ENCODE measurements at places on chromosomes 16 and 17. TPM values are rescaled to one million over a fixed set of nuclear protein-coding genes. Genes with fewer than 3 reads are reported as not detected.

Gene TNK1
- 6.8 TPM for total RNA-seq

Gene KLHL10
- 0.36 TPM for total RNA-seq

Gene ATP1B2
- not detected for total RNA-seq

Gene TNFSF13
- 4.0 TPM for total RNA-seq

Gene KRT20
- not detected for total RNA-seq

Gene CD7
- total RNA-seq, result 289 TPM

Gene KRTAP9-4
- total RNA-seq, result not detected

Gene SPATA33
- total RNA-seq, result 6.3 TPM

Gene AANAT
- total RNA-seq, result not detected

GRCh38 chr16:63287401-63287800 lies 1251.2 kb upstream of the CDH8 start:
- no peak for DNase-seq

DNA sequence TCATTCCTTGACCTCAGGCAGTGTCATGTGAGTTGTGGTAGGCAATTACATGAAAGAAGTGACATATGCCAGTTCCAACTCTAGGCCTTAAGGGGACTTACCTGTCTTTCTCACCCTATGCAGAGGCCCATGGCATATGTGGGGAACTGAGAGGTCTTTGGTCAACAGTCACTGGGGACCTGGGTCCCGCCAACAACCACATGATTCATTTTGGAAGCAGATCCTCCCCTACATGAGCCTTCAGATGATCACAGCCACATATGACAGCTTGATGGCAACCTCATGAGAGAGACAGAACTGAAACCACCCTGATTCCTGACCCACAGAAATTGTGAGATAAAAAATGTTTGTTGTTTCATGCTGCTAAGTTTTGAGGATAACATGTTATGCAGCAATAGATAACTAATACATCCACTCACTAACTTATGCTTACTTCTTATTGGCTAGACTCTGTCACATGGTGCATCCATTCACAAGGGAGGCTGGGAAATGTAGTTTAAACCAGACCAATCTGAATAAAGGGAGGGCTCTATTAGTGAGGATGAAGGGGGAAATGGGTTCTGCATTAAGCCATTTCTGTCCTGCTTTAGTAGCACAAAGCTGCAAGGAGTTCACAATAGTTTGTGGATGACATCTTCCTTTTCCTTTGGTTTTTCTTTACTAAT lies 298.2 kb downstream of the HAPSTR1 start:
- no peak for DNase-seq

- no peak for DNase-seq
These were observed 212.5 kb downstream of the KATNIP start for GRCh38 chr16:27762441-27762840.

DNA sequence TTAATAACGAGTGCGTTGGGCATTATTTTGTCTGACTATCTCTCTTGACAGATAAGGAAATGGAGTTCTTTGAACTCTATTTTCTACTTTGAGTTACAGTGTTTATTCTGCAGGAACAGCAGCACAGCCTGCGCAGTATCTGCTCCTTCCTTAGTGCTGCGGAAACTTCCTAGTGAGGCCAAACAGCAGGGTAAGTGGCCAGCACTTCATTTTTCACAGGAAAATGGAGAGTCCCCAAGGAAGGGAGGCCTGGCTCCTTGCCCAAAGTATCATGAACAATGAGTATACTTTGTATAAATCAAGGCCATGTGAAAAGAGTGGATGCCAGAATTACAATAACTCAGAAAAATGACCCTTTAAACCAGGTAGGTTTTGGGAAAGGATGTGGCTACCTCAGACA lies 140.6 kb downstream of the VPS53 start:
- DNase-seq, result no peak

- no peak for DNase-seq
These were observed 5.8 kb downstream of the PIPOX start for GRCh38 chr17:29048440-29049368.

- DNase-seq, result no peak
These were observed 114.6 kb upstream of the MED13 start for GRCh38 chr17:62179525-62180161.

DNA sequence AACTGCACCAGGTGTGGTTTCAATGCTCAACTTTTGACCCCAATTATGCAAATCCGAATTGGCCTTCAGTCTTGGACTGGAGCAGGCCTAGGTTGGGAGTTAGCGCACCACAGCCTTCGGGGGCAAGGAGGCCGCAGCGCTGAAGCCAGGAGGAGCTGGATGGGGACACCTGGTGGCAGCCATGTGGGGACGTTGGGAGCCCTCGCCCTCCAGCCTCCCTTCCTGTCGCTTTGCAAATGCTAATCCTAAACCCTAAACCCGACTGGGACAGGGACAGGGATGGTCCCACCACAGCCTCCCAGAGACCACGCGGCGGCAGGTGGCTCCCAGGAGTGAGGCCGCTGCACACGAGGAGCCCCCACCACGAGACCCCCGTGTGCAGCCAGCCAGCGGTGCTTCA lies 58.7 kb downstream of the KLHDC4 start:
- no peak for DNase-seq

GRCh38 chr17:72529386-72529785 lies 408.6 kb downstream of the SOX9 start:
- no peak for DNase-seq

DNA sequence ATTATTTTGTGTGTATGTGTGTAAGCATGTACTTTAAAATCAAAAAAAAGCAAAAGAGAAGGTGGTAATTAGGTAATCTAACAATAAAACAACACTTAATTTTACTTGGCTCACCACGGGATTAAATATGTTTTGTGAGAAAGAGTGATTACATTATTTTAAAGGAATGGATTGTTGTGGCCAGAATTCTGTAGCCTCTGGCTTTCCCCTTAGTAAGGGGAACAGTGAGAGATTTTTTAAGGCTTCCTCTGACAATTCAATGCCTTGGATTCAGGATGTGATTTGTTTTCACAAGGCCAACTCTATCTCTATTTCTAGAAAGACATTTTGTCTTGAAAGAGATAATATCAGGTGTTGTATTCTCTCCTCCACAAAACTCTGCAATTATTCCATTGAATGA lies 560.3 kb upstream of the CDH8 start:
- DNase-seq, result no peak

- no peak for DNase-seq
These were observed 45.0 kb downstream of the SCNN1G start for GRCh38 chr16:23227529-23227928.

DNA sequence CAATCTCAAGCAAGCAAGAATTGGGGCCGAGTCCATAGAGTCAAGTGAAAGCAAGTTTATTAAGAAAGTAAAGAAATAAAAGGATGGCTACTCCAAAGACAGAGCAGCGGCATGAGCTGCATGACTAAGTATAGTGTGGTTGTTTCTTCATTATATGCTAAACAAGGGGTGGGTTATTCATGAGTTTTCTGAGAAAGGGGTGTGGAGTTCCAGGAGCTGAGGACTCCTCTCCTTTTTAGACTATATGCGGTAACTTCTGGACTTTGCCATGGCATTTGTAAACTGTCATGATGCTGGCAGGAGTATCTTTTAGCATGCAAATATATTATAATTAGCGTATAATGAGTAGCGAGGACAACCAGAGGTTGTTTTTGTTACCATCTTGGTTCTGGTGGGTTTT lies 819.9 kb downstream of the KCNJ2 start:
- DNase-seq, result no peak

DNA sequence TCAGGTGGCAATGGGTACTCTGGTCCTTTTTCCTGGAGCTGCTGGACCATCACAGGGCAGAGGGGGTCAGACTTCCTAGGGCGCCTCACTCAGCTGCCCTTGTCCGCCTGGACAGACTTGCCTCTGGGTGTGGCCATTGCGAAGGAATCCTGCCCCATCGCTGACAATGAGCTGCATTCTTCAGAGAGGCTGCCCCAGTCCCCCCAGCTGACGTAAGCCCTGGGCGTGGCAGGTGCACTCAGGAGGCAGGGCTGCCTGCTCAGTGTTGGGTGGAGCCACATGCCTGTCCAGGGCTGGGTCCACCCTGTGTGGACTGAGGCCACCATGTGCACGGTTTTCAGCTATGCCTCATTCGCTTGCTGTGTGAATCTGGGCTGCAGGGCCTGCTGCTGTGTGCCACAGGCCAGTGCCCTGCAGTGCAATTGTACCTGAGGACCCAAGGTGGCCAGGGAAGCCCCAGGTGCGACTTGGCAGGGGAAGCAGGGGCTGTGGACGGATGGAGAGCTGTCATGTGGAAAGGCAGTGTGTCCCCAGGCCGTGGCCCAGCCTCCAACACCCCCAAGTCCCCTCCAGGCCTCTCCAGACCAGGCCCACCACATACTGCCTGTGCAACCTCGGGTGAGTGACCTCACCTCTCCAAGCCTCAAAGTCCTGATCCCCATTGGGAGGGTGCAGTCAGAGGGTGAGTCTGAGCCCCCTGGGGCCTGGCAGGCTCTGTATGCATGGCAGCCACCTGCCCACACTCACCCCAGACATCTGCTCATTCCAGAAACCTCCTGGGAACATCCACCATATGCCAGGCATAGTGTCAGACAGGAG lies 14.0 kb upstream of the MPRIP start:
- DNase-seq, result no peak

- DNase-seq, result no peak
These were observed 273.4 kb downstream of the CPPED1 start for GRCh38 chr16:12530302-12530701.

- no peak for DNase-seq
These were observed 54.7 kb downstream of the NXN start for GRCh38 chr17:924711-925475.

- DNase-seq, result no peak
These were observed 1.2 kb downstream of the LCAT start for GRCh38 chr16:67942510-67943255.

DNA sequence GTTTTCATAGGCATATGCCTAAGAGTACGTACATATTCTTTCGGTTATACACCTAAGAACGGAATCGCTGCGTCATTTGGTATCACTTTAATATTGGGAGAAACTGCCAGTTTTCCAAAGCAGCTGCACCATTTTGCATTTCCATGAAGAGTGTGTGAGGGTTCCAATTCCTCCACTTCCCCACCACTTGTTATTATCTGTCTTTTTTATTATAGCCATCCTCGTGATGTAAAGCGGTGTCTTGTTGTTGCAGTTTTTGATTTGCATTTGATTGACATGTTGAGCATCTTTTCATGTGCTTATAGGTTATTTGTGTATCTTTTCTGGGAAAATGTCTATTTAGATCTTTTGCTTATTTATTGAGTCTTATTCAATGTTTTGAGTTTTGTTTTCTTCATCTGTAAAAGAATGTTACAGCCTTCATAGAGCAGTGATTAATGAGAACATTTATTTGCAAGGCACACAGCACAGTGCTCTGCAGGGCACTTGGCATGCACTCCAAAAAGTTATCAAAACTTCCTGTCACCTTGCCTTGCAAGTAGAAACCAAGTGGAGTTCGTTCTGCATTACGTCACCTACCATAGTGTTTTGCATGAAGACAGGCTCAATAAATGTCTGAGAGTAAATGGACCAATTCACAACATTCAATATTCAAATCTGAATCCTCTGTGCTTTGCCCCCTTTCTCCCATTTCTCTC lies 26.6 kb upstream of the ST6GALNAC1 start:
- no peak for DNase-seq

DNA sequence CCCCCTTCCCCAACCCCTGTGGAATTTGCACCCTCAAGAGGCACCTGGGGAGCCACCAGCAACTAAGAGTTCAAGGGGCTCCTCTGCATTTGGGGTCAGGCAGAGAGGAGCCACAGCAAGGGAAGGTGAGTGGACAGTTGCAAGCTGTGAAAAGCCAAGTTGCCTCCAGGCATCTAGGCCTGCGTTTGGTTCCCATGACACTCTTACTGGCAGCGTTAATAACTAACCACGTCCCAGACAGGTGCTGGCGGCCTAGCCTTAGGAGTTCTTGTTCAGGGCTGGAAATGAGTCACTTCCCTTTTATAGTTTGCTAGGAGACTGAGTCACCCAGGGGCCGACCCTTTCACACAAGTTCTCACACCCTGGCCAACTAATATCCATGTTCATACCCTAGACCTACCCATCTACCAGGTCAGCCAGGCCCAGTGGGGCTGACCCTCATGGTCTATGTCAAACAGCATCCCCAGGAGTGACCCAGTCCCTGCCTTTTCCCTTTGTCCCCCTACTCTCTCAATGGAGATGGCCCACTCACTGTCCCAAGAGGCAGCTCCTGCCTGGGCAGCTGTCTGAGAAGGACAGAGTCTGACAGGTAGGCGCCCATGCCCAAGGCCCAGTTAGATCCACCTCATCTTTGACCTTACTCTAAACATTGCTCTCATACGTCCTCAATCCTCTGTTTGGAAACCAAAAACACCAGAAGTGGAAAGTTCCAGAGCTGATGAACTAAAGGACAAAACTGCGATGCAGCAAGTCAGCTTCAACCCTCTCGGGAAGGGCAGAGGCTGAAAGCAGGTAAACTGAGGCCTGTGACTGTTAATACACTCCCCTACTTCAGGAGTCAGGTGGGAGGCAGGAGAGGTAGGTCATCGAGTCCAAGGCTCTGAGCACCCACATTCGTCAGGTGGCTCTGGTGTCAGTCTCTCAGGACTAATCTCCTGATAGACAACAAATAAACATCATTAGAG lies 300.6 kb downstream of the SOX9 start:
- peak; percentile 79 for DNase-seq

DNA sequence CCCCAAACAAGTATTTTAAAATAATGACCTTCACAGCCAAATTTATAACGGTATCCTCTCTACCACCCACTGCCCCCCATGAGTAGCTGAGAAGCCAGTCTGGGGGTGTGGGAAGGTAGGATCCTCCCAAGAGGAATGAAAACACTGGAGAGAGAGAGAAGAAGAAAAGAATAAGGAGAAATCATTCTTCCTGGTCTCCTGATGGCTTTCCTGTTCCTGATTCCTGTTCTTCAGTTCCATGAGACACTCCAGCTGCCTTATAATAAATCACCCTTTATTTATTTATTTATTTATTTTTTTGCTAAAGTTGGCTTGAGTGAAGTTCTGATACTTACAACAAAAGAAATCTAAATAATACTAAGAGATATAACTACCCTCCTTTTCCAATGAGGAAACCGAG lies 56.4 kb upstream of the FAM20A start:
- DNase-seq, result no peak

DNA sequence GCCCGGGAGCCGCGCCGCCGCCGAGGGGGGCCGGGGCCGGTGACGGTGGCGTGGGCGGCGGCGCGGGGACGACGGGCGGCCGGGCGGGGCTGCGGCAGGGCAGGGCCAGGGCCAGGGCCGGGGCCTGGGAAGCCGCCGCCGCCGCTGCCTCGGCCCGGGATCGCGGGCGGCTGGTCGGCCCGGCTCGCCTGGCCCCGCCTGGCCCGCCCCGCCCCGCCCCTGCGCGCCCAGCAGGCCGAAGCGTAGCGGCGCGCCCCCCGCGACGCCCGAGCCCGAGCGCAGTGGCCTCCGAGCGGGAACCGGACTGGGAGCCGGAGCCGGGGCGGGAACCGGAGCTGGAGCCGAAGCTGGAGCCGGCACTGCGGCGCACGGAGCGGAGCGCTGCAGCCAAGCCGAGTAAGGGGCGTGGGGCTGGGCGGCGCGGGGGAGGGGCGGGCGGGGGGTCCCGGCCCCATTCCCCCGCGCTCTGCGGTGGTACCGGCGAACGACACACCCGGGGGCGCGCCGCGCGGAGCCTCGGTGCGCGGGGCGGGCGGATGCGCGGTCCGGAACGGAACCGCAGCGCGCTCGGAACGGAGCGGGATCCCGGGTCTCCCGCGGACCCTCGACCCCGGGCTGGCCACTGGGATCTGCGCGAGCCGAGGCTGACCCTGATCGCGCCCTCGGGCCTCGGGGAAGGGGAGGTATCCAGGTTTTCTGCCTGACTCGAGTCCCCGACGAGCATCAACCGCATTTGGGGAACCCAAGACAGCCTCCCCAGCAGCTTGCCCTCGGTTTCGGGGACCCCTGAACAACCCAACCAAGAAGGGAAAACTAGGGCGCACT lies at the start of gene BEAN1:
Gene BEAN1, plus strand, starts transcription at position 260 of the 825 bp plus-strand sequence. CDS start 10,382 bp downstream, outside the sequence.
- no peak for DNase-seq

GRCh38 chr16:17743158-17743557 lies 272.4 kb upstream of the XYLT1 start:
- DNase-seq, result no peak

All from activated CD8-positive, alpha-beta T cell treated with anti-CD3 and anti-CD28 coated beads for 36 hours (primary cell).